Mucosa of gallbladder (tissue), 1 donor: ENCODE measurements at places on chromosomes 13 and 19. TPM values are rescaled to one million over a fixed set of nuclear protein-coding genes. Genes with fewer than 3 reads are reported as not detected.

The KIR3DL2 gene
- total RNA-seq = not detected

The FGF14 gene
- total RNA-seq = 1.5 TPM

The VPS36 gene
- total RNA-seq = 41.6 TPM

The IZUMO4 gene
- 11.5 TPM for total RNA-seq

The LIG4 gene
- total RNA-seq = 9.8 TPM

The CEACAM16 gene
- total RNA-seq = 0.12 TPM

The TTC9B gene
- total RNA-seq = not detected

The CATSPERD gene
- not detected for total RNA-seq

The CRB3 gene
- 75.9 TPM for total RNA-seq

The NLRP5 gene
- not detected for total RNA-seq

The C5AR1 gene
- 18.7 TPM for total RNA-seq

The PTGER1 gene
- 1.9 TPM for total RNA-seq

The CEACAM6 gene
- total RNA-seq = 61.6 TPM

The KCNC3 gene
- 8.6 TPM for total RNA-seq

The KLK14 gene
- total RNA-seq = 0.63 TPM

The NUDT19 gene
- total RNA-seq = 7.9 TPM

The PTGIR gene
- total RNA-seq = 1.7 TPM

The GPR12 gene
- total RNA-seq = not detected

The ATP8A2 gene
- total RNA-seq = 0.29 TPM

The PSG2 gene
- total RNA-seq = not detected

The IGFL1 gene
- not detected for total RNA-seq

The TRPM4 gene
- total RNA-seq = 145 TPM

The HSH2D gene
- 14.0 TPM for total RNA-seq

The RFPL4A gene
- 1.1 TPM for total RNA-seq
